Cardiac septum (tissue), 1 donor: ENCODE measurements at places on chromosomes 5 and 9. TPM values are rescaled to one million over a fixed set of nuclear protein-coding genes. Genes with fewer than 3 reads are reported as not detected.

Gene SLC46A2
- 0.16 TPM for total RNA-seq

Gene NOL6
- 16.7 TPM for total RNA-seq

Gene INSL6
- total RNA-seq, result not detected

GRCh38 chr5:154541553-154541952 lies 63.5 kb upstream of the HAND1 start:
- no peak for DNase-seq

DNA sequence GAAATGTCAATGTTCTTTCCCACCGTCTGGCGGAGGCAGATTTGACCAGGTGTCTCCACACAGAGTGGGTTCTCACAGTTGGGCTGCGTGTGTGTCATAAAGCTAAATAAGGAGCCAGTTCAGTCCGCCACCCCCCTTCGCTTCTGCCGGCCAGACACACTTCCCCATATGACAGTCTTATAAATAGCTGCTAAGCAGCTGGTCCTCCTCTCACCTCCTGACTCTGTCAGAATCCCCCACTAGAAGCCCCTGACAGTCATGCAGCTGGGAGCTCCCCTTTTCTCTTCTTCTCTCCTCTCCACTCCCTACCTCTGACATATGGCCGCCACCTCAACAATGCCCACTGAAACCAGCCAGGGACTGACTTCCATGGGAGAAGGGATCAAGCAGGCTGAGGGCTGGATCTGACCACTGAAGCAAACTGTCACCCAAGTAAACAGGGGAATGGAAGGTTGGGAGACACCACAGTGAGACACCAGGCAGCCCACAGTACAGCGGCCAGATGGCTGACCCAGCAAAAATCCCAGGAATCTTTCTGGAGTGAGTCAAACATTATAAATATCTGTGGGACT lies 141.9 kb upstream of the EFNA5 start:
- DNase-seq, result peak; percentile 78

DNA sequence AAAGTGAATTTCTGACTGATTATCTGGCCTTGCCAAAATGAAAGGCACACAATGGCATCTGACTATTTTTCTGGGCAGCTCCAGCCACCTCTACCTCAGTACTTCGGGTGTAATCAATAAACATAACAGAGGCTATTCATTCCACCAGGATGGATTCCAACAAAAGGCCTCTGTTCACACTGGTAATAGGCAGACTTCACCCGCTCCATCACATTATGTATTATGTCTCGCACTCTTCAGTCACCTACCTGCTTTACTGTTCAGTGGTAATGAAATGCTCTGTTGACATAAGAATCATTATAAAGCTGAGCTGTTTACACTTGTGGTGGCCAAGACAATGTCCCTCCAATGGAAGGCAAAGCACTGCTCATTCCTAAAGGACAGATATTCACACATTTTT lies 1333.7 kb upstream of the WWC1 start:
- no peak for DNase-seq

GRCh38 chr9:2985343-2985742 lies 141.4 kb upstream of the PUM3 start:
- DNase-seq, result no peak

GRCh38 chr5:25090854-25091253 lies 446.1 kb upstream of the CDH10 start:
- no peak for DNase-seq

- no peak for DNase-seq
These were observed 359.2 kb upstream of the ZNF462 start for GRCh38 chr9:106503759-106504158.

DNA sequence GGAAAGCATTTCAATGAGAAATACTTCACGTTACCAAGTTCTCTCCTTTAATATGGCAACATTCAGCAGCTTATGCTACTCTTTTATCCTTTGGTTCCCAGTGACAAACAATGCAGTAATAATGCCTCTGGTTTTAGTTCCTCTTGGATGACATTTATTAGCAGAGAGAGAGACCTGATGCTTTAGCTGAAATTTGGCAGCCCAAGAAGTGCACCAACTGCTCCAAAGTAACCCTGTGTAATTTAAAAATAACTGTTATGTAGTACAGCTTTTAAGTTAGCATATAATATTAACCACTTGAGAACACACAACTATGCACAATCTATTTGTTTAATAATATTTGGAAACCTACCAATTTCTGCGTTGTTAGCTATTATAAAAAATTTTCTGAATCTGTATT lies 21.8 kb downstream of the PANK3 start:
- DNase-seq, result no peak

DNA sequence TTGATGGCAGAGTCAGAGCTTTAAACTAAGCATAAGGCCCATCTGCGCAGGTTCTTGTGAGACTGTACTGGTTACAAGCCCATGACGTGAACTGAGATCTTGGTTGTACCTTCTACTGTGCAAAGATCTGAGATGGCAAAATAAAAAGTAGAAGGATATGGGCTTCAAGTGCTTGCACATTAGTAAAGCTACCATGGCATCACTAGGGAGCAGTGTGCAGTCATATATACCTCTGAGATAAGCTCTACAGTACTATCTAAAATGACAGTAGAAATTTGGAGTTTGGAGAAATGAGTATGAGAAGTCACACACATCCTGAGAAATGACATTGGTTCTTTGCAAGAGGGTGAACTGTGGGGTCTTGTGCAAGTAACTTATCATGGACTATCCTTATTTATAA lies 408.2 kb upstream of the PRR16 start:
- DNase-seq, result no peak
